ENCODE measurements at places on chromosomes 1 and 21.

DNA sequence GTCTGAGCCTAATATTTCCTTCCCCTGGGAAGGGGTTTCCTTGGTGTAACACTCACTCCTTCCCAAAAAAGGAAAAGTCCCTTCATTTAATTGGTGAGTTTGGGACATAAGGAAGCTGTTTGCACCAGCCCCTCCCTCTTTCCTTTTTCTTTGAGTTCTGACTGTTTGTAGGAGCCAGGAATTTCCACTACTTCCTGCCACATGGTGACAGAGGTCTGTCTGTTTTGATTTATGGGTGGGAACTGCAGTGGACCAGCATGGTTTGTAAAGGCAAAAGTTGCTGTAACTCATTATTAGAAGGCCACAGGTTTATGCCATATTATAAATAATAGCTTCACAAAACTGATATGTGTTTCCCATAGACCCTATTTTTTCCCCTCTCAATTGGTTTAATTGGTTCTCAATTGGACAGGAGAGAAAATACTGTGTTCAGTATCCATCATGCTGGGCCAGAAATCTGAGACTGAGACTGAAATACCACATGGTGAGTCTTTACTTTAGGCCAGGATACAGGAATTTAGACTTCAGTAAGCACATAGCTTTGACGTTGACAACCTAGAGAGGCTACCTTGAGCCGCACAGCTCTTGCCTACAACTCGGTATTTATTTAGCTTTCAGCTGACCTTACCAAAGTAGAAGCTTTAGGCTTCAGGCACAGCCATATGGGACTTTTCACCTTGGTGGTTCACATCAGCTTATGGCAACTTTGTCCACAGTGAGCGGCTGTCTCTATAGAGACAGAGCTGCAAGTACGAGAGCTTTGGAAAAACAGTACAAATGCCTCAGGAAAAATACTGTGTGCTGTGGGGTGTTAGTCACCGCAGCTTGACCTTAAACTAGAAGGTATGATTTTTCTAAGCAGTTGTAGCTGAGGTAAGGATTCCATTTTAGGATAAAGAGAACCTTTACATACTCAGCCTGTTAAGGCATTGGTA, 40.0 kb upstream of the RGS7 start:
- no peak for DNase-seq

DNA sequence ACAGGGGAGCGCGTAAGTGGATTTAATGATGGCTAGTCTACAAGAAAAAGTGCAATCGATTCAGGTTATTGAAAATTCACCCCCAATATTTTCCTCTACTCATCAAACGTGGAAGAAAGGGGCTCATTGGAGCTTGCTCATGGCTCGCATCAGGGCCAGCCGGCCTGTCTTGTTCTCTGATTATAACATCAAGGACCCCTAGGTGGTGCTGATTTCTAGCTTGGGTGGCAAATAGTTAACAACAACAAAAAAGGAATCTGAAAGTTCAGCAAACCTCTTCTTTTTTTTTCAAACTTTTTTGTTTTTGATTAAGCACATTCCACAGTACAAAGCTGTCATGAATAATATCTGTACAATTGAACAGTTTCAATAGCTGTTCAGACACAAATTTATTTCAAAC, 35.8 kb upstream of the SOD1 start:
- DNase-seq: no peak

DNA sequence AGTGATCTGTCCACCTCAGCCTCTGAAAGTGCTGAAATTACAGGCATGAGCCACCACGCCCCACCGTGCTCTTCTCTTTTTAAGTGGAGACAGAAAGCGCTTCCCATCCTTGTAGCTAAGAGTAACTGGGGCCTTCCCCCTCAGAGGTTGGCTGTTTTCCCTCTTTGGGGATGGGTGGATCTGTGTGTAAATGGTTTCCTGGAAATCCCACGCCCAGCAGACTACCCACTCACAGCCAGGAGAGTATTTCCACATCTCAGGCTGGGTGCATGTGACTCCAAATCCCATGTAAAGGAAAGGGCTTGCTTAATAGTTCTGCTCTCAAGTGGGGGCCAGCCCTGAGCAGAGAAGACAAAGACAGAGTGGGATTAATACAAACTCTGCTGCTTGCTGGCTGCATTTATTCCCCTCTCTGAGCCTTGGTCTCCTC, 19.6 kb upstream of the TCEA3 start:
- DNase-seq: no peak

DNA sequence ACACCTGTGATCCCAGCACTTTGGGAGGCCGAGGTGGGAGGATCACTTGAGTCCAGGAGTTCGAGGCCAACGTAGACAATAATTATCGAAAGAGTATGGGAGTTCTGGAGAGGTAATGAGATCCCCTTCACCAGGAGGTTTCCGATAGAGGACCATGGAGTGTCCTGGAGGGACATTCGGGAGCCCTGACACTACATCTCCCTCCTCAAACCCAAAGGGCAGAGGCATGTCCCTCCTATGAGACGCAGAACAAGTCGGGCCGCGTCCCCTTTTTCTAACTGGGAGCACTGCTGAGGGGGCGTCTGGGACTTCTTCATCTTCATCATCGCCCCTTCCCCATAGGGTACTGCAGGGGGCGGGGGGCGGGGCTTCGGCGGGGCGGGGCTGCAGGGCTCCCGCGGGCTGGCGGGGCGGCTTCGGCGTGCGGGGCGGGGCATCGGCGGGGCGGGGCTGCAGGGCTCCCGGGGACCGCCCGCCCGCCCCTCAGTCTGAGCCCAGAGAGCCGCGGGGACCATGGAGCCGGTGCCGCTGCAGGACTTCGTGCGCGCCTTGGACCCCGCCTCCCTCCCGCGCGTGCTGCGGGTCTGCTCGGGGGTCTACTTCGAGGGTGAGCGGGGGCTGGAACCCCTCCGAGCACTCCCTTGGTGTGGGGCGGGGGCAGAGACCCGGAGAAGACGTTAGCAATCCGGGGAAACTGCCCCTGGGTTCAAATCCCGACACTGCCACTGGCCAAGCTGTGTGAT, at the start of gene THEMIS2:
THEMIS2 (plus strand) TSS at position 486 of the 743 bp plus-strand sequence; CDS start at position 514, 28 bp downstream.
- DNase-seq: peak; percentile 56

- no peak for DNase-seq
Measured at GRCh38 chr1:41261926-41262618, 20.0 kb upstream of the SCMH1 start.

DNA sequence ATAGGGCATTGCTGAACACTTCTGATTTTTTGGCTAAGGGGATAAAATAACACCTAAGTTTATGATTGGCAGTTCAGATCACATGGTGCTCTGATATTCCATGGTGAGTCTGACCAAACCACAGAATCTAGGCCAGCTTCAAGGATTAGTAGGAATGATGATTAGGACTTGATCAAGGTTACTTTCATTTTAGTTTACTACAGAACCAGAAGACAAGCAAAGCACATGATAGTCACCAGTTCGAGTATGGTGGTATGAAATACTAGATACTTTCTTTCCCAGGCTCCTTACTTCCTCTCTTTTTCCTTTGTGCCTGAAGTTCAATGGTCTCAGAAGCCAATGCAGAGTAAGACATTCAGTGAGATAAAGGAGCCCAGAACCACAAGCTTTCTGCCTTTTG, 26.6 kb downstream of the S100A10 start:
- DNase-seq: no peak

DNA sequence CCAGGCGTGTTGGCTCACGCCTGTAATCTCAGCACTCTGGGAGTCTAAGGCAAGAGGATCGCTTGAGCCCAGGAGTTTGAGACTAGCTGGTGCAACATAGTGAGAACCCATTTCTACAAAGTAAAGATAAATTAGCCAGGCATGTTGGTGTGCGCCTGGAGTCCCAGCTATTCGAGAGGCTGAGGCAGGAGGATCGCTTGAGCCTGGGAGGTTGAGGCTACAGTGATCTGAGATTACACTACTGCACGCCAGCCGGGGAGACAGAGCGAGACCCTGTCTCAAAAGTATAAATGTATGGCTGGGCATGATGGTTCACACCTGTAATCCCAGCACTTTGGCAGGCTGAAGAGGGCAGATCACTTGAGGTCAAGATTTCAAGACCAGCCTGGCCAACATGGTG, 51.5 kb upstream of the LBR start:
- DNase-seq: no peak

GRCh38 chr1:38941093-38941492, 537 bp downstream of the RHBDL2 start:
- DNase-seq: no peak

GRCh38 chr1:212561501-212561931, 47.0 kb upstream of the ATF3 start:
- DNase-seq: no peak

Measured in stimulated activated CD4-positive, alpha-beta T cell treated with anti-CD3 and anti-CD28 coated beads, TNF-alpha, amount 100 ng/mL, for 24 hours (primary cell).